Cardiac fibroblast (primary cell): ENCODE measurements at places on chromosomes 2 and 18.

- DNase-seq: no peak
These were observed 29.2 kb upstream of the MBOAT2 start for GRCh38 chr2:9032536-9033255.

DNA sequence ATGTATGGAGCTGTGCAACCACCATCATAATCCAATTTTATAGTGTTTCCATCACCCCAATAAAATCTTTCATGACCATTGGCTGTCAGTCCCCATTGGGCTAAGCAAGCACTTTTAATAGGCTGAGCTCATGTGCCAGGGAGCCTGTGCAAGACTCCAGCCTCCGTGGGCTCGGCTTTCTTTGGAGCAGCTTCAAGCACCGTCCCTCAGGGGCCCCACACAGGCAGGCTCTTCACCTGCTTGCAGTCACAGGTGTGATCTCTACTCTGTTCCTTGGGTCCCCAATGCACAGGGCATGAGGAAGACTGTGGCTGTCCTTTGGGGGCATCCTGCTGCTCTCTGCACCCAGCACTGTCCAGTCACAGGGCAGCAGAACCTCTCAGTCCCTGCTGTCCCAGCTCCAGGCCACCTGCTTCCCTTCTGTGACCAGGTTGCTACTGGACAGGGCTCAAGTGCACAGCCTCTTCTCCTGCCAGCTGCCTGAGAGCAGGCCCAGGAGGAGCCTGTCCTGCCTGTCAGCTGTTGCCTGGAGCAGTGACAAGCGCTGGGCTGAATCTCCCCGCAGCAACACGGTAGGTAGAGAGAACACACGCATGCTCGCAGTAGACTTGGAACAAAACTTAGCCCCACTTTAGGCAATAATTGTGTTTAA lies 40.7 kb upstream of the TMEM131 start:
- DNase-seq: no peak

DNA sequence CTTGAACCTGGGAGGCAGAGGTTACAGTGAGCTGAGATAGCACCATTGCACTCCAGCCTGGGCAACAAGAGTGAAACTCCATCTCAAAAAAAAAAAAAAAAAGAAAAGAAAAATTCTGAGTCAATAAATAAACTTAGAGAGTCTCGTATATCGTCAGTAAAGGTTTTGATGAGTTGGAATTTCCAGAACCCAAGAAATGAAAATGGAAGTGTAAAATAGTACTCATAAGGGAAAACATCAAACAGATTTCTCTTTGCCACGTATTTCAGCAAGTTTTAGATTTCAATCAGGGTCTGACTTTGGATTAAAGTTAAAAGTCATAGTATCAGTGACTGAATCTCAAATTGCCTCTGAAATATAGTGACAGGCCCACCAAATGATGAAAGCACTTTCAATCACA lies 71.4 kb upstream of the SPOPL start:
- no peak for DNase-seq

- peak; percentile 87 for DNase-seq
These were observed 61.6 kb downstream of the MFSD6 start for GRCh38 chr2:190469771-190470170.

DNA sequence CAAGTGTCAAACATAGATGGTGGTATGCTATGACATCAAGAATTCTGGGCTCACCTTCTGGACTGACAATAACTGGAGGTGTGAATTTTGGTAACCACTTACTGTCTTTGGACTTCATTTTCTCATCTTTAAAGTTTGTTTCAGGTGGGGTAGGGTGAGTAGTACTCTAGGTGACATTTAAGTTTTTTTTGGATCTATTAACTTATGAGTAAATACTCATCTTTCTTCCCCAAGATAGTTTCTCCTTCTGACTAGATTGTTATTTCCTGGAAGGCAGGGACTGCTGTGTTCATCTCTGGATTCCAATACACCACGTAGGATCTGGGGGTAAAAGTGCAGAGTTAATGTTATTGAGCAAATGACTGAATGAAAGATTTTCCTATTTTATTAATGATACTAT lies 55.9 kb downstream of the ICOS start:
- no peak for DNase-seq
